Peyer's patch (tissue), 4 donors: ENCODE measurements at places on chromosomes 5 and 9. TPM values are rescaled to one million over a fixed set of nuclear protein-coding genes. Genes with fewer than 3 reads are reported as not detected.

LHX6 gene
- 0.53 TPM for total RNA-seq

PTRH1 gene
- total RNA-seq = 5.2 TPM

ANKRD34B gene
- total RNA-seq = not detected

MARCHF11 gene
- not detected for total RNA-seq

CARD6 gene
- total RNA-seq = 5.4 TPM

IFNA13 gene
- total RNA-seq = not detected

IFNA21 gene
- not detected for total RNA-seq

SHB gene
- 21.5 TPM for total RNA-seq
